ENCODE measurements at places on chromosomes 2 and 18.

DNA sequence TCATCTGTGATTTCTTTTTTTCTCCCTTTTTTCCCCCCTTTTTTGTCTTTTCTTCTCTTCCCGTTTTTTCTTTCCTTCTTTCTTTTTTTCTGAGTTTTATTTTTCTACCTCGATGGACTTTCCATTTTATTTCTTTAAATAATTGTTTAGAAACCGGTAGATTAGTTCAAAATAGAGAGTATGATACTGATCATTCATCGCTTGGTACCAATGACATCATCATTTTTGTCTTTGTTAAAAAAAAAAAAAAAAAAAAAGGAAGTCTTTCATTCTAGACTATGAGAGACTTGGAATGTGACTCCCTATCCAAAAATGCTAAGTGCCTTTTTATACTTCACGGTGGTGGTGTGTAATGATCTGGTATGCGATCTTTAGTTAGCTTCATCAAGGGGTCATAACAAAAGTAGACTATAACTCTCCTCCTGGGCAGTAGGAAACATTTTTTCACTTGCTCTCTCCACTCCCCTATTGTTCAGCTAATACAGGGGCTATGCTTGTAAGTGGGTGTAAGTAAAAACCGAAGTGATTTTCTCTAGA, 1517.5 kb upstream of the ZEB2 start:
- DNase-seq = no peak

DNA sequence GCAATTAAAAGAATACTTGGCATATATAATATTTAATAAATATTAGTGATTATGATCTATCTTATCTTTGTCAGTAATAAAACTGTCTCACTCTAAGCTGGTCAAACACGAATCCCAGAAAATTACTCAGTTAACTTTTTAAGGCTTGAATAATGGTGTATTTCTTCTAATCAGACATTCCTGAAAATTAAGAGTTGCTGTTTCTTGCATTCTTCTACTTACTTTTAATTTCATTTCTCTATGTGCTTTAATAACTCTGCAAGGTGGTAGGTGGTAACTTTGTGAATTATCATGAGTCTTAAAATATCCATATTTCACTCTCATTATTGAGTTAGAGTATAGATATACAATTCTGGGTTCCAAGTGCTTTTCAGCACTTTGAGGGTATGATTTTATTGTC, 3.1 kb upstream of the SERPINB10 start:
- no peak for DNase-seq

DNA sequence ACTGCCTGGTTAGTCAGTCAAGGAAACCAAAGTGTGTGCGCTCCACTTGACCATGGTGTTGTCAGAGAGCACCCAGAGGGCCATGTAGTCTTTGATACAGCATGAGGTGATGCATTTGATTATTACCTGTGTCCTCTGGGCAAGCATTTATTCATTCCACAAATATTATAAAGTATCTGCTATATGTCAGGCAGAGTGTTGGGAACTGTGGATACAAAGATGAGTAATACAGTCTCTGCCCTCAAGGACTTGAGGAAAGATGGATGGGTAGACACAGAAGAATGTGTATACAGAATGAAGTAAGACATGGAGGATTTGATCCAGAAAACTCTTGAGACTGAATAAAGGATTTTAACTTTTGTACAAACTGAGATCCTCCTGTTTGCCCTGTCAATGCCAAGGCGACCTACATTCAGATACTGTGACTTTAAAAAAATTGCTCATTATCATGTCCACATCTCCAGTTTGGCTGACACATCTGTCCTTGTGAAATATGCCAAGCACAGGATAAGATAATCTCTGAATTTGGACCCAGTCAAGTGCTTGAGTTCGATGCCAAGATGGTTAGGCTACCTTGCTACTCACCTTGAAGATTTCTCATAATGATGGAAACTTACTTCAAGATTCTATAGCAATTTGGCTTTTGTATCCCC, 50.8 kb downstream of the ACYP2 start:
- DNase-seq = no peak

GRCh38 chr2:109513749-109514588, 99.8 kb downstream of the SEPTIN10 start:
- DNase-seq = no peak

DNA sequence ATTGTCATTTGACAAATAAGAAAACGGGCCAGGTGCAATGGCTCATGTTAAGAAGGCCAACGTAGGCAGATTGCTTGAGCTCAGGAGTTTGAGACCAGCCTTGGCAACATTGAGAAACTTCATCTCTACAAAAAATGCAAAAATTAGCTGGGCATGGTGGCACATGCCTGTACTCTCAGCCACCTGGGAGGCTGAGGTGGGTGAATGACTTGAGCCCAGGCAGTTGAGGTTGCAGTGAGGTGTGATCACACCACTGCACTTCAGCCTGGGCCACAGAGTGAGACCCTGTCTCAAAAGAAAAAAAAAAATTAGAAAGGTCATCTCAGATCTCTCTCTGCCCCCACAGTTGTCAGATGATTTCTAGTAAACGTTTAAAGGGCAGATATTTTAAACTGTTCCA, 4.4 kb downstream of the SESTD1 start:
- no peak for DNase-seq

DNA sequence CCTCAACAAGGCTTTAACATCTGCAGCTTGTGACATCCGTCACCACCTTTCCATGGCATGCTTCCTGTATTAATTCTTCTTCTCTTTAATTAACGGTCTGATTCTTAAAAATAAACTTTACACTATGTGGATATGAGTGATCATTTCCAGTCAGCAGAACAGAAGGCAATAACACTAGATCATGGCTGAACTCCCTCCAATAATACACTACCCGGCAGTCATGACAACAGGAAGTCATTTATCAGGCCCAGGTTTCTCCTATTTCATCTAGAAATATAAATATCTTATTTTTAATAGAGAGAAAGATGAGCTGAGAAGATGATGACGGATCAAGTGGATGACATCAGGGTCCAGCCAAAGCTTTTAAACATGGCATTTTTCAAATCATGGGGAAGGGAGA, 792.2 kb downstream of the SLC4A3 start:
- DNase-seq = no peak
